ENCODE measurements at places on chromosomes 1 and 21.

DNA sequence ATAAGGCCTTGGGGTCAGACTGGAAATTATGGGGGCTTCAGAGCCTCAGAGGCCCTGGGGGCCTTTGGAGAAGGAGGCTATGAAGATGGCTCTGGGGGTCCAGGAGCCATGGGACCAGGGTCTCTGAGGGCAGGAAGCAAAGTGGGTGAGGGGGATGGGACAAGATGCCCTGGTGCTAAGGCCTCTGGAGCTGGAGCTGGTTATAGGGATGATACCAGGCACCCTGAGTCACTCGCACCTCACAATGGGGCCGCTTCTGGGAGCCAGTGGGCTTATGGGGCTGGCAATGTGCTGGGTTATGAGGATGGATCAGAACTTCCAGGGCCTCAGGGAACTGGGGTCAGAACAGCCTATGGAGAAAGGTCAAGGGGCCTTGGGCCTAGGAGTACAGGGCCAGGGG is 17.6 kb downstream of the IGFN1 start:
- DNase-seq = no peak

- no peak for DNase-seq
These were observed 894 bp downstream of the EPB41 start for GRCh38 chr1:28915031-28915895.

DNA sequence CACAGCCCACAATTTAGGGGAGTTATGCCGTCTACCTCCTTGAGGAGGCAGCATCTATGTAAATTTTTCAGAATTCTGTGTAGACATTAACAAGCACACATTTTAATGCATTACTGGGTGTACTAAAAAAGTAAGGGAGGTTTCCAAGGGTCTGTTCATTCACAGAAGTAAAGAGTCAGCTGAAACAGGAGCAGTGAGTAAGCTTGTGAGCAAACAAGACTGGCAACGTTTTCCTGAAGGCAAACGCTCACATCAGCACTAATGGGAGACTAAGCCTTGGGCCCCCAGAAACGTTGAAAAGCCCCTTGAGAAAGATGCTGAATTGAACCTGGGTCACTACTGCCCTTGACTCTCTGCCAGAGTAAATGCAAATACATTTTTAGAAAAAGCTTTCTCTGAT is 25.7 kb downstream of the RPRD2 start:
- no peak for DNase-seq

GRCh38 chr1:110607536-110608230 is 1.5 kb upstream of the KCNA2 start:
- DNase-seq = no peak

Data from stimulated activated CD4-positive, alpha-beta T cell treated with anti-CD3 and anti-CD28 coated beads, Interleukin-1b, Interleukin-23, amount 100 ng/mL, for 1 hour (primary cell).